ENCODE measurements at places on chromosomes 16 and 17.

- peak; percentile 51 for DNase-seq
Measured at GRCh38 chr17:41848788-41849187, 11.2 kb downstream of the KLHL10 start.

DNA sequence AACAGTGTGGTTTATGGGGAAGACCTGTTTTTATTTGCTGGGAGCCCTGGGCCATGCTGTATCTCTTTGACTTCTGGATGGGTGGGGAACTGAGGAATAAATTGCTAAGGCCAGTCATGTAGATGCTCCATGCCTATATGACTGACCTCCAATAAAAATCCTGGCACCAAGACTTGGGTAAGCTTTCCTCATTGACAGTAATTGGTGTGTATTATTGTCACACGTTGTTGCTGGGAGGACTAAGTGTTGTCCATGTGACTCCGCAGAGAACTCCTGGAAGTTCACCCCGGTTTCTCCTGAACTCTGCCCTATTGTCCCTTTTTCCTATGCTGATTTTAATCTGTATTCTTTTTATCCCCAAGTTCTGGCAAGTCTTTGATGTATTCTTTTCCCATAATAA, 33.4 kb upstream of the USP22 start:
- DNase-seq, result no peak

GRCh38 chr16:21263640-21264570, 14.2 kb downstream of the CRYM start:
- no peak for DNase-seq

DNA sequence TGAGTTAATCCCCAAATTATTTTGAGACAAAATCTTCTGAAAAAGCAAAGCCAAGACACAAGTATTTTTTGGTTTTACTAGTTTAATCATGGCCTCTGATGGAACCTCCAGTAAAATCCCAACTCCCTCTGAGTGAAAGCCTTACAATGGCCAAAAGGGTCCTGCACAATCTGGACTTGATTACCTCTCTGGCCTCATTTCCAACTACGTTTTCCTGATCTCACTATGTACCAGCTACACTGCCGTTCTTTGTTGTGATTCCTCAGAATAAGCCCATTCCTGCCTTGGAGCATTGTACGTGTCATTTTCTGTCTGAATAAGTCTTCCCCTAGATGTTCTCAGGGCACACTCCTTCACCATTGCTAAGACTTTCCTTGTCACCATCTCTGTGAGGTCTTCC, 37.3 kb downstream of the SPOP start:
- no peak for DNase-seq

DNA sequence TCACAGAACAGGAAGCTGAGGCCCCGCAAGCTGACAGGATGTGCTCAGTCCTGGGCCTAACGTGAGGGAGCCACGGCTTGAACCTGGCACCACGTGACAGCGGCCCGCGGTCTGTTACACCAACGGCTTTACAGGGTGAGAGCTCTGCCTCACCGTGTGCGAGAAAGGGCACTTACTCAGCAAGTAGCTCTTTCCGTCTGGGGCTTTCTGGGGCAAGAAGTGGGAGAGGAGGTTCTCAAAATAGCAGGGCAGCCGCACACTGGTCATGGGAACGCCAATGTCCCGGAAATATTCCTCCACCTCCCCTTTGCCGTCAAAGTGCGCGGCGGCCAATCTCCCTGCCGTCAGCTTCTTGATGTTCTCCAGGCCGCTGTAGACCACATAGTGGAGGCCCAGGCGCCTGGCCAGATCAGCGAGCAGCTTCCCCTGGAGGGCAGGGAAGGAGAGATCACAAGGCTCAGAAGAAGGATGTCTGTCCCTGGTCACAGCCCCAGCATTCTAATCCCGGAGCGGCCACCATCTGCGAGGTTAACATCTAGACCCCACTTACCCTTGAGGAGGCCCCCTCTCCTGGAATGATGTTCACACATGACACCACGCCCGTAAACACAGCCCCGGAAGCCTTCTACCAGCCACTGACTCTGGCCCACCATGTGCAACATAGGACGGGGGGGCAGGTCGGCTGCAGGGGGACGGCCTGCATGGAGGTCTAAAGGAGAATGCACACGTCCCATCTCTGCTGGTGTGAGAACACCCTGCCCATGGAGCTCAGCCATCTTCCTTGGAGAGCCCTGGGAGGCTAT, 8.2 kb downstream of the NMRAL1 start:
- peak; percentile 41 for DNase-seq

DNA sequence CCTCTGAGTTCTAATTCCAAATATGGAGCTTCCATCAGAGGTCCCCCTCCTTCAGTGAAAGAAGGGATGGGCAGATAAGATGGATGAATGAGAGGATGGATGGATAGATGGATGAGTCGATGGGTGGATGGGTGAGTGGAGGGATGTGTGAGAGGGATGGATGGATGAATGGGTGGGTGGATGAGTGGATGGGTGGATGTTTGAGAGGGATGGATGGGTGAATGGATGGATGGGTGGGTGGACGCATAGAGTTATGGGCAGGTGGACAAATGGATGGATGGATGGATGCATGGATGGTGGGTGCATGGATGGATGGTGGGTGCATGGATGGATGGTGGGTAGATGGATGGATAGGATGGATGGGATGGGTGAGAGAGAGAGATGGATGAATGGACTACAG, 69.0 kb downstream of the MGAT5B start:
- DNase-seq, result no peak

- DNase-seq, result peak; percentile 93
Measured at GRCh38 chr16:84689111-84689510, 10.7 kb upstream of the USP10 start.

GRCh38 chr17:48869821-48870318, 22.7 kb upstream of the ATP5MC1 start:
- no peak for DNase-seq
